ENCODE measurements at places on chromosomes 4 and X. TPM values are rescaled to one million over a fixed set of nuclear protein-coding genes. Genes with fewer than 3 reads are reported as not detected.

DNA sequence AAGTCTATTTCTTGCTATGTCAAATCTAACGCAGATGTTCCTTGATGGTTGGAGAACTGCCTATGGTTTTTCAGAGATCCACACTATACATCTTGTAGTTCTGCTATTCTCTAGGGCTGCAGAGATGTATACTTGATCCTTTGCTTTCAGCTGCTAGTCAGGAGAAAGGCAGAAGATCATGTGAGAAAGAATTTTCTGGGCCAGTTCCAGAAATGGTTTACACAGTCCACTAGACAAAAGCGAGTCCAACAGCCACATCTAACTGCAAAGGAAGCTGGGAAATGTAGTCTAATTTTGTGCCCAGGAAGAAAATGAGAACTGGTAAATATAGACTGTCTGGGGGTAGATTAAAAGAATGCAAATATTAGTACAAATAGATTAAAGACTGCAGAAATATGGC lies 394.3 kb upstream of the SLIT2 start:
- no peak for DNase-seq

DNA sequence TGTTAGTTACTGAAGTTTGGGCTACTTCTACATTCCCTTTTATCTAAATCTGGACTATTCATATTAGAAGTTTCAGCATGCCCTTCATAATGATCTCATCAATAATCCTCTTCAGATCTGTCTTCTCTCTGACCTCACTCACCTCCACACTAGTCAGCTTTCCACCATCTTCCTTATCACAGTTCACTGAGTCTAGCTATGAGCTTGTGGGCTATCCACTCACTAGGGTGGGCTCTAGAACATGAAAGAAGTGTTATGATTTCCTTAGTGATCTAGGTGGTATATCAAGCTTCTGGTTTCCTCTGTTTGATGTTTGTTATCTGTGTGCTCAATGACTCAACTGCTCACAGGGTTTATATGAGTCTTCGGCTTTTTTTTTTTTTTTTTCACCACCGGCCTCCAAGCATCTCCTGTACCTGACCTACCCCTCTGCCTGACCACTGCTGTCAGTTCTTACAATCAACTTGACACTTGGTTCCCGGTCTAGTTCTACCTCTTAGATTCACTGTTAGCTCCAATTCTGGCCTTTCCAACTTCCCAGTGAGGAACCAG lies 103.1 kb downstream of the PAPSS1 start:
- DNase-seq: no peak

UGT2B11 gene
- not detected for total RNA-seq

- no peak for DNase-seq
Measured at GRCh38 chr4:8270912-8271815, 1.6 kb downstream of the HTRA3 start.

DNA sequence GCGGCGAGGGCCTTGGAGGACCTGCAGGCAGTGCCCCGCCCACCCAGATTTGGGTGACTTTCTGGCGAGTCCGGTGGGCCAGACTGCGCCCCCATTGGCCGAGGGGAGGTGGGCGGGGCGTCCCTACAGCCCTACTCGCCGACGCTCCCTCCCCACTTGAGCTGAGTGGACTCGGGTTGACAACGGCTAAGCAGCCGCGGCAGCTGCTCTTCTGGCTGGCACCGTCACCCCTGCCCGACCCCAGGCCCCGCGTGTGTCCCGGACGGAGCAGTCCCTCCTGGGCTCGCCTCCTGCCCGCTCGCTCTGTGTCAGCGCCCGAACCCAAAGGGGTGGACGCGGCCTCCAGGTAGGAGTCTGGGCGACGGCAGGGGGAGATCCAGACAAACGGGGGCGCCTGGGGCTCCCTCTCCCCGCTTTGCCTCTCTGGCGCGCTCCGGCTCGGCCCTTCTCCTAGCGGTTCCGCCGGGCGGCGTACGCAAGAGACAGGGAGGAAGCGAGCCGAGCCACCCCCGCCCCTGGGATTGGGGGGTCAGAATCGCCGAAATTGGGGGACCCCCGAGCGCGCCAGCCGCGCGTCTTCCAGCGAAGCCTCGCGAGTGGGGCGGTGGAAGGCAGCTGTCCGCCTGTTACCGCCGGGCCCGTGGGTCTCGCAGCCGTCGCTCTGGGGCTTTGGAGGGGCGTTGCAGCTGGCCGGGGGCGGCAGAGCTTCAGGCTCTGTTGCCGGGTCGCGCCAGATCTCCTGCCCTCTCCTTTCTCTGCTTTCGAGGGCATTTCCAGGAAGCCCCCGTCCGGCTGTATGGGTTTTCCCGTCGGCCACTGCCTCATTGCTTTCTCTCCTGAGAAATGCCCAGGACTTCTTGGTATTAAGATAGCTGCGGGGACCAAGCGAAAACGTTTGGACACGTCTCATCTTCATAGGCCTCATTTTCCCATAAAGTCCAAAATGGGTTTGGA lies 46.3 kb downstream of the STARD8 start:
- DNase-seq: peak; percentile 76

ZNF141 gene
- total RNA-seq: 12.7 TPM

- DNase-seq: no peak
Measured at GRCh38 chr4:118817178-118817930, 18.6 kb downstream of the SEC24D start.

EIF1AX gene
- total RNA-seq: 32.2 TPM

C4orf50 gene
- total RNA-seq: under 0.01 TPM

DNA sequence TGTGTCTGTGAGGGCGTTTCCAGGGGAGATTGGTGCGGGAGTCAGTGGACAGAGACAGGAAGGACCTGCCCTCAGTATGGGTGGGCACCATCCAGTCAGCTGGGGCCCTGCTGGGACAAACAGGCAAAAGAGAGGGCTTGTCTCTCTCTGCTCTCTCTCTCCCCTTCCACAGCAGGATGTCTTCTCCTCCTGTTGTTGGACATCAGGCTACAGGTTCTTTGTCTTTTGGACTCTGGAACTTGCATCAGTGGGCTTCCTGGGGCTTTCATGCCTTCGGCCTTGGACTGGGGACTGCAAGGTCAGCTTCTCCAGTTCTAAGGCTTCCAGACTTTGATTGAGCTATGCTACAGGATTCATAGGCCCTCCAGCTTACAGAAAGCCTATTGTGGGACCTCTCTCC lies 59.6 kb downstream of the ADGRA3 start:
- no peak for DNase-seq
